ENCODE measurements at places on chromosomes 5 and 9.
A peak's percentile ranks its signal among the peaks of the same experiment; 100 is the strongest.

- DNase-seq, result no peak
Observed at GRCh38 chr5:19751326-19751725, 236.7 kb downstream of the CDH18 start.

- no peak for DNase-seq
Observed at GRCh38 chr9:125346080-125346732, 84.6 kb downstream of the GAPVD1 start.

DNA sequence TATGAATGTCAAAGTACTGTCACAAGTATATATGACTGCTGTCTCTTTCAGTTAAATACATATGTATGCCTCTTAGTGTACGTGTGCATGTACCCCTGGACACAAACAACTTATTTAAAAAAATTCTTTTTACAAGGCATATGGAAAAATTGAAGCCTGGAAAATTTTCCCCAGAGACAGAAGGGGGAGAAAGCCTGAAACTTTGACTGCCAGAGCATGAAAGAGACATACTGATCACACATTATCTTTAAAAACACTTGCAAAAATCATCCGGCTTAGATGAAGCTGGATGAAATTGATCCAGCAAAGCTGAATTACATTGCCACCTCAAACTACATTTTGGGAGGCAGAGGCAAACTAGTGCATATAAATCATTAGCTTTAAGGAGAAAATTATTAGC is 88.0 kb upstream of the NFIB start:
- DNase-seq, result no peak

DNA sequence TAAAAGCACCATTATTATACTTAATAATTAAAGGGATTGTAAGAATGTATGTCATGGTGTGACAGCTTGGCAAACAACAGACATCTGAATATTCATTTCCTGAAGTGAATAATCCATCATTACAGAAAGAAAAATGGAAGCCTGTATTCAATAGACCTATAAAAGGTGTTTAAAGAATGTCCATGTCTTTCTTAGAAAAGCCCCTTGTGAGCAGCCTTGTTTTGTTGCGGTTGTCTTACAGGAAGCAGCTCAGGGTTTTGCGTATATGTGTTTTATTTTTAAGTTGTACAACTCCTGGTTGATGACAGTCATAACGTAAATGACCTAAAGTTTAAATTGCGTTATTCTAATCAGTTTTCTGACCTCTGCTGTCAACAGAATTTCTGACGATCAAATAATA is 53.8 kb downstream of the CAST start:
- no peak for DNase-seq

DNA sequence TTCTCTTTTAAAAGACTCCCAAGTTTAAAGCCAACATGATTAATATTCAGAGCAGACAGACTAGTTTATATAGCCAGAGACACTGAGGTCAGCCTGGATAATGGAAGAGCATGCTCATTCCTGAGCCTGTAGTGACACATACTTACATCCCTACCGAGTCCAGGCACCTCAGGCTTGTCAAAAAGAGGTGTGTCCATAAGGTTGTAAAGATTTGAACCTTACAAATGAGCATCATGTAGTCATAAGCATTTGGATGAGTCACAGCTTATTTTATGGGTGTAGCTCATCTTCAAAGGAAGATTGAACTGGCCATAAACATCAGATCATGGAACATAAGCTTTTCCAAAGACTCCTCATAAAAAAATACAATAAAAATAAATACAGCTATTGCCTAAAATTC is 333.5 kb downstream of the EFNA5 start:
- DNase-seq, result no peak

GRCh38 chr9:110626101-110626829 is 42.3 kb upstream of the MUSK start:
- DNase-seq, result peak; percentile 41

DNA sequence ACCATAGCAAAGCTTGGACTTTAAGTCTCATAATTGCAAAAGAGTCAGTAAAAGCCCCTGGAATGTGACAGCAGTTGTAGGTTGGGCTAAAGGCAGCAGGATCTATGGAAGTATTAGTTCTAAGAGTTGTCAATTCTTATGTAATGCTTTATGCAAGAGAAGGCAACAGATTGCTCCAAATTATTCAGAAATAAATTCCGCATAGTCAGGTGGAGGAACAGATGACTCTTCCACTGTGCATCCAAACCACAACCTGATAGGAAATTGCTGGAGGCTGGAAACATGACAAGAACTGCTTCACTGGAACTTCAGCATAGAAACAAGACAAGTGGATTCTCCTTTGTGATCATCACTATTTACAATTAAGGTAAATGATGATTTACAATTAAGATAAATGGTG is 101.0 kb downstream of the STARD4 start:
- DNase-seq, result no peak

DNA sequence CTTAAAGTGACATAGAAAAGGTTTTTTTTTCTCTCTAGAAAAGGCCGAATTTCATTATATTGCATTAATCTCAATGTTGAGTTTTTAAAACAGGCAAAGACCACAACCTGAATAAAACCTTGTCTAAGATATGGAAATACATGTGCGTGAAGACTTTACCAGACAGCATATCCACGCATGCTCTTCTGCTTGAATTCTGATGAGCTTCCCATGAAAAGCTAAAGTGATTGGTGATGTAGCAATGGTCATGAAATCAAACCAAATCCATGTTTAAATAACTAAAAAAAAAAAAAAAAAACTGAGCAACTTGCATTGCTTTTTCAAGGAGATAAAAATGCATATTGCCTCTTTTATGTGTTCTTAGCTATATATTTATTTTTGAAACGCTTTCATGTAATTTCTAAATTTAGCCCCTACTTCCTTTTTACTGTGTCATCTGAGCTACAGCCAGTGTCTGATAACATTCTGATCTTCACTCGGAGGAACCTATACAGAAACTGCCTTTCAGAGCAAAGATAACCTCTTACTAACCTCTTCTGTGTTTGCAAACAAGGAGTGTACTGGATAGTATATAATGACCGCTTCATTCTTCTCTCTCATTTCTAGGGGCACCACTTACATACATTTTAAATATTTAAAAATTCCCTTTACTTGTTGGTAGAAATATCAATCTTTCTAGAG is 179.1 kb upstream of the GNA14 start:
- peak; percentile 64 for DNase-seq

- no peak for DNase-seq
Observed at GRCh38 chr9:30507166-30507565, 1877.3 kb upstream of the ACO1 start.

- DNase-seq, result no peak
Observed at GRCh38 chr9:119044806-119045205, 324.4 kb downstream of the BRINP1 start.

DNA sequence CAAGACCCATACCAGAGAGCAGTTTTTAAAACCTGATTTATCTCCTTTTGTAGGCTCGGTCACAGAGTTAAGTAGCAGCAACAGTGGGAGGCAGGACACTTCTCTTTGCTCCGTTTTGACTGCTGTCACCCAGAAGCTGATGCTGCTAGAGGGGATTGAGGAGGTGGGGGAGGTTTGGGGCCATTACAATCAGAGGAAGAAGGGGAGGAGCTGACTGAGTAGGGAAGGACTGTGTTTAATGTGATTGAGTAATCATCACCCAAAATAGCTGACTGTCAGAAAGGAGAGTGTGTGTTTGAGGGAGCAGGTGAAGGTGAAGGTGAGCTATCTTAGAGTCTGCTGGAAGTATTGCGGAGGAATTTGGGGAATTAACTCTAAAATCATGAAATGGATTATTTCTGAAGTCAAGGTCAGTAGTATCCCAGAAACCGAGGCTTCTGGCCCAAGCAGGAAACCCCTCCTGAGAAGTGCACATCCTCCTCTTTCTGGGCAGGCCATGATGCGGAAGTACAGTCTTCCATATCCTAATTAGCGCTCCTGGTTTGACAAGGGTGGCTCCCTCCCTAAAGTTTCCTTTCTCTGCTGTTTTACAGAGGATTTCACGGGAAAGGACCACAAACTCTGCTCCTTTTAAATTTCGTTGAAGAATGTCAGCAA is 214.9 kb downstream of the PLK2 start:
- no peak for DNase-seq

- DNase-seq, result no peak
Observed at GRCh38 chr5:29950416-29951145, 1242.9 kb upstream of the CDH6 start.

- DNase-seq, result no peak
Observed at GRCh38 chr5:81156732-81157131, 76.4 kb upstream of the CKMT2 start.

DNA sequence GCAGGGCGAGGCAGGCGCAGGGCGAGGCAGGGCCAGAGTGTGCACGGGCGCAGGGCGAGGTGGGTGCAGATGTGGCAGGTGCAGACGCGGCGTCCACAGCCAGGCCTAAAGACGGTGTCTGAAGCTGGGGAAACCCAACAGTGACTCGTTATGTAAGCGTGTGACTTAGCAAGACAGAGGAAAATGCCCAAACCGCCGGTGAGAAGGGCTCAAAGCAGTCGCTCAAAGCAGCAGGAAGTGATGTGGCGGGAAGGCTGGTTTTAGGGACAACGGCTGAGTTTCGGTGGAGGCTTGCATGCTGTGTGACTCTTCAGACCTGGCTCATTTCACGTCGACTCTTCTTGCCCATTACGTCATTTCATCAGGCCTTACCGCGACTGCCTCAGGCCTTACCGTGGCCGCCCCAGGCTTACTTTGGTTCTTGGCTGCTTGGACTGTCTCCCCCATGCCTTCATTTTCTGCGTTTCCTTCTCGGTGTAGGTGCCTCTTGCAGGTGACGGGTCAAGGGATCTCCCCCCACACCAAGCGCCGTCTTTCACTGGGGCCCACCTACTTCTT is 50.5 kb upstream of the EXOC3 start:
- peak; percentile 87 for DNase-seq

- peak; percentile 43 for DNase-seq
Observed at GRCh38 chr5:120055858-120056257, 408.2 kb upstream of the PRR16 start.

DNA sequence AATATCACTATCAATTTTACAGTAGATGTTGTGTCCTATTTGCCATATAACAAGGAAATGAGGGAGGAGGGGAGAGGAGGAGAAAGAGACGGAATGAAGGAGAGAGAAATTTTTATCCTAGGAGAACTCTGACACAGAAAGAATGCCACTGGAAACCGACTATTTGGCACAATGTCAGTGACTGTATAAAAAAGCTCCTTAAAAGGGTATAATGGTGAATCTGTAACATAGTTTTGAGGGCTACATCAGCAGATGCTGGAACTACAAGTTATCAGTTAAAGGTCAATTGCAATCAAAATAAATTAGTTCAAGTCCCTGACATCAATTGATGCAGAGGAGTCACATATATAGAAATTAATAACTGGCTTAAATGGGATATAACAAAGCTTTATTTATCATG is 5.7 kb downstream of the EDIL3 start:
- no peak for DNase-seq

- DNase-seq, result peak; percentile 5
Observed at GRCh38 chr9:81771571-81771970, 82.2 kb upstream of the TLE1 start.

DNA sequence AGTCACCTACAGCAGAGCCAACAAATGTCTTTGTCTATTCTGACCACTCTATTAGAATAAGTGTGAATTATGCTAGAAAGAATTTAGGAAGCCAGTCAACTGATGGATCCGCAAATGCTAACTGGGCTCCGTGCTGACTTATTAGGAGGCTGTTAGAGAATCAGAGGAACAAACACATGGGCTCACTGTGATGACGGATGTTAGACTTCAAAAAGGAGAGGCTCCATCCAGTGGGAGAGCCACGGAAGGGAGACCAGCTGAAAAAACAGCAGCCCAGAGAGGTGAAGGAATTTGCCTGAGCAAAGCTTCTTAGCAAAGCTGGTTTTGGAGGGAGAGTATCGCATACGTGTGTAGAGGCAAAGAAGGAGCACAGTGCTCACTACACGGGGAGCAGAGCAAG is 5.8 kb upstream of the TGFBI start:
- no peak for DNase-seq

GRCh38 chr5:181217111-181217802 is 5.8 kb upstream of the TRIM41 start:
- DNase-seq, result peak; percentile 45

DNA sequence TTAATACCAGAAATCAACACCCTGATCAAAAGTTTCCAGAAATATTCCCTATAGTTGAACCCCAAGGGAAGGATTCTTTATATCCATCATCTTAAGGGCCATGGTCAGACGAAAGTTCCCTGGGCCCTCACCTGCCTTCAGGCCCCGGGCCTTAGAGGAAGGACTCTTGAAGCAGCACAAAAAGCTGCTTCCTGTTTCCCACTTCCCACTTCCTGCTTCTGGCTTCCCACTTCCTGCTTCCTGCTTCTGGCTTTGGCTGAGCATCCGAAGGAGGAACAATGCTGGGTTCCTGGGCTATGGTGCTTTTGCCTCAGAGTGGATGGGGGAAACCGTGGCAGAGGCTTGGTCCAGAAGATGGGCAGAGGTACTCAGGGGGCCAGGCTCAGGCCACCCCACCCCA is 25.8 kb upstream of the DAP start:
- DNase-seq, result no peak

GRCh38 chr9:27368316-27368985 is 71.5 kb upstream of the EQTN start:
- DNase-seq, result no peak

DNA sequence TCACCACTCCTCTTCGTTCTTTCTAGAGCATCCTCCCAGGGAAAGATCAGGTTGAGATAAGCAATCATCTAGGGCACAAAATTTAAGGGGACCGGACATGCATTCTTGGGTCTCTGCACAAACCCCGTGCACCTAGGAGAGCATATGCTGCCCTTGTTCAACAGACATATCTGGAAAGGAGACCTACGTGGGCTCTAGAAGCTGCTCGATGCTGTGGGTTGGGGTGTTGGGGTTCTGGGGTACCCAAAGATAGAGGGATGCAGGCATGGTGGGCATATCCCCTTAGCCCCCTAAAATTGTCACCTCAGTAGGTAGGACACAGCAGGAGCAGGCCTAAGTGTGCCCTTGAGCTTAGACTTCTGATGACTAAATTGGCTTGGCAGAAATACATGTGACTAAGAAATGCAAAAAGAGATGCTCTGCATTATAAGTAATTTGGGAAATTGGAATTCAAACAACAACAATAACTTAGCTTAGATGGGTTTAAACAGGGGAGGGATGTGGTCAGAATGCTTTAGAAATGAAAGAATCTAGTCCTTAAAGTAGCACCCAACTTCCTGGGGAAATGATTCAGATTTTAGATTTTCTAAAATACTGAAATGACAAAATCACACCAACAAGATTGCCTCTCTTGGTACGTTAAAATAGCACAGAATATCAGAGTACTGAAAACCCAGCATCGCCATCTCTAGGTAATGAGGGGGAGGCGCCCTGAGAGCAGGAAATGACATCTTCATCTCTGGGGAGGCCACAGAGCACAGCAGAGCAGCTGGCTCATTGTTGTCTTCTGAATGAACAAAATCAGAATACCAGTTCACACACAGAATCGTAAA is 172.3 kb downstream of the GNA14 start:
- DNase-seq, result no peak
